ENCODE measurements at places on chromosomes 2 and 18.

DNA sequence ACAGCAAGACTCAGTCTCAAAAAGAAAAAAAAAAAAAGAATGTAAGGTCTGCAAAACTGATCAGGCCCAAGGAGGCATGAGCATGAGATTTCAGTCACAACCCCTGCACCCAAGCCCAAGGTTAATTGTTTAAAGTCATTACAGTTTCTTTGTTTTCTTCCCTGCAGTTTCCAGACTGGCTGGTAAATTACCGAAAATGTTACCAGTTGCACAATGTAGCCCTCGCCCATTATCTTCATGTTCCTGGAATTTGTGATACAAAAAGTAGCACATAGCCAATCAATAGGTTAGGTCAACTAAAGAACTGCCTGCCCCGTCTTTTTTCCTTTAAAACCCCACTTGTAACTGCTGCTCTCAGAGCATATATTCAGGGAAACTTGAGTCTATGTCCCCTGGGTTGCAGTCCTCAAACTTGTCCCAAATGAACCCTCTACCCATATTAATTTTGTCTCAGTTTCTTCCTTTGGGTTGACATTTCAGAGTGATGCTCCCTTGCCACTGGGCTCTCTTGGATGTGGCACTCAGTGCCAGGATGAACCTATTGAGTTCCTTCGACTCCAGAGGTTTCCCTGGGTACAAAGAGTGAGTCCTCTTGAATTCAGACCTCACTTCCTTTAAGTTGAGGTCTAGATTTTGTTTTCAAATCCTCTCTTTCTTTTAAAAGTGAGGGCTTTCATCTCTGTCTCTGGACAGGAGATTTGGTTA lies 216.2 kb upstream of the HS6ST1 start:
- no peak for DNase-seq

GRCh38 chr2:85430752-85431569 lies 12.4 kb downstream of the SH2D6 start:
- no peak for DNase-seq

DNA sequence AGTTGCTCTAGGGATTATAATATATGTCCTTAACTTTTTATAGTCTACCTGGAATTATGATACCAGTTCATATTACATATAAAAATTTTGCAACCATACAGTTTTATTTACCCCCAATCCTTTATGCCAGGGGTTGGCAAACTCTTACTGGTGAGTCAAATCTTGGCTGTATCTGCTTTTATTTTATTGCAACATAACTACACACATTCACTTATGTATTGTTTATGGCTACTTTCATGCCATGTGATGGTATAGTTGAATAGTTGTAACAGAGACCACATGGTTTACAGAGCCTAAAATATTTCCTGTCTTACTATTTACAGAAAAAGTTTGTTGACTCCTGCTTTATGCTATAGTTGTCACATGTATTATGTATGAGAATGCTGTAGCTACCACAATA lies 25.8 kb upstream of the DLX2 start:
- DNase-seq, result no peak

GRCh38 chr2:39433586-39434195 lies 3.4 kb downstream of the MAP4K3 start:
- DNase-seq, result no peak

DNA sequence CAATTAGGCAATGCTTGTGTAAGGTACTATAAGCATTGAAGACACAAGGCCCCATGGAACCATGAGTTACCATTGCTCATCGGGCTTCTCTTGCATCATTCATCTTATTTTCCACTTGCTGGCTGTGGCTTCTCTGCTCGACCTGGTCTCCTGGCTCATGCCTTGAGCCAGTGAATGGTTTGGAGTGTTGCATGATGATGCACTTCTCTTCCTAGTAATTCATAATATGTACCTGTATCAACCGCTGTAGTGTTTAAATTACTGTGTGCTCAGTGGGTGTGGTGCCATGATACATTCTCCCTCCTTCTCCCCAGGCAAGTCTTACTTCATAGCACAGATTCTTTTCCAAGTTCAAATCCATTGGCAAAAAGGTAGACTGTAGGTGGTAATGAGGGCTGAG lies 66.8 kb downstream of the ABCA12 start:
- DNase-seq, result no peak

DNA sequence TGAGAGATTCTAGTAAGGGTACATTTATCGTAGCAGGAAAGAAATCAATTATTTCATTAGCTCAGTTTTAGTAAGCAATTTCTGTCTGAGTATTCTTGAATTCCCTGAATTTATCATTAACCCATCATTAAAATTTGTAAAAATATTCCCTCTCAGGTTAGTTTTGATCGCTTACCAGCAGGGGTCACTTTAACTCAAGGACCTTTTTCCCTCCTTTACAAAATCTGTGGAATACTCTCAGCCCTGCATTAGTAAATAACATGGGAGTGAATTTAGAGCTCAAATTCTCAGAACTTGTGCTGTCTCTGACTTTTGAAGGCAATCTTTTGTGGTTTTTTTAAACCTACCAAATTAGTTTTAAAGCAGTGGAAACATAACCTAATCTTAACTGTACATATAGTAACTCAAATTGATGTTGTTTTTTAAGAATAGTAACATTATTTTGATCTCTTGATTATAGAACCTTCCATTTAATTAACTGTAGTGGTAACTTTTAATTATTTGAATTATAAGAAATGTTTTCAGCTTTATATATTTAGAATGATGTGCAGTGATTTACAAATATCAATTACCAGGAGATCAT lies 97.2 kb downstream of the AGPS start:
- DNase-seq, result peak; percentile 16

DNA sequence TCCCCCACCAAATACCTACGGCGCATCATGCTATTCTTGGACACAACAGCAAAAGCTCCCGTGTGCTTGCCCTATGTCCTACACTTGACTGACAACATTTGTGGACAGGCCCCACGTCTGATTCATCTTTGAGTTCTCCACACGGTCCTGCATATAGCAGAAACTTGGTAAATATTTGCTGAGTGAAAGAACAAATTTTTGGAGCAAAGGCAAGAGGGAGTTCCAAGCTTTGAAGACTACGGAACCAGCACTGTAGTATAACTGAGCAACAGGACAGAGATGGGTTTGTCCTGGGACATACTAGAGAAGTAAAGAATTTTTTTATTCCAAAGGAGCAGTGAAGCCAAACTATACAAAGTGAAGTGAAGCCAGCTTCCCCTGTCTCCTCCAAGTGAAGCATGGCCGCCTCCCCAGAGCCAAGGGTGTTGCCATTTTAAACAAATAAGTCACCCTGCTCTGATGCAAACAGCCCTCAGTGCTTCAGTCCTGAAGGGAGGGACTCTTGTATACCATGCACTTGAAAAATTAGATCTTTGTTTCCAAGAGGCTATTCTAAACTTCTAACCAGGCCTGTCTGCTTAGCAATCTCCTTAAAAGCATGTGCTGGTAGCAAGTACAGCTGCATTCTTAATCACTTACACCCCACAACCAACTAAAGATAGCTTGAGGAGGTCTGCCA lies 35.9 kb downstream of the SPRED2 start:
- peak; percentile 33 for DNase-seq

DNA sequence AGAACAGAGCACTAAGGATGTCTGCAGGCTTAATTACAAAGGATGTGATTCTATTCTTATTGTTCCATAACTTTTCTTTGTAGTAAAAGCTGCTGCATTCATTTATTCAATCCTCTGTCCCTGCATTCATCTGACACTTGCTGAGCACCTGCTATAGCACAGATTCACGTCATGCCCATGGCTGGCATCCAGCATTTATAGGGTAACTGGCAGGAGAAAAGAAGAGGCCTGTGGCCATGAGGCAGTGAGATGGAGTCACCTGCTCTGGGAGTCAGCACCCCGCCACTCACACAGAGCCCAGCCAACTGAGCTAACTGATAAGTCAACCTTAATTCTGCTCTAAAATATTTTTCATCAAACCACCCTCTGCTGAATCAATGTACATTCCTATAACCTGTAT lies 18.3 kb upstream of the CDC42EP3 start:
- no peak for DNase-seq

- no peak for DNase-seq
Observed at GRCh38 chr2:165068487-165068757, 113.1 kb upstream of the SLC38A11 start.

DNA sequence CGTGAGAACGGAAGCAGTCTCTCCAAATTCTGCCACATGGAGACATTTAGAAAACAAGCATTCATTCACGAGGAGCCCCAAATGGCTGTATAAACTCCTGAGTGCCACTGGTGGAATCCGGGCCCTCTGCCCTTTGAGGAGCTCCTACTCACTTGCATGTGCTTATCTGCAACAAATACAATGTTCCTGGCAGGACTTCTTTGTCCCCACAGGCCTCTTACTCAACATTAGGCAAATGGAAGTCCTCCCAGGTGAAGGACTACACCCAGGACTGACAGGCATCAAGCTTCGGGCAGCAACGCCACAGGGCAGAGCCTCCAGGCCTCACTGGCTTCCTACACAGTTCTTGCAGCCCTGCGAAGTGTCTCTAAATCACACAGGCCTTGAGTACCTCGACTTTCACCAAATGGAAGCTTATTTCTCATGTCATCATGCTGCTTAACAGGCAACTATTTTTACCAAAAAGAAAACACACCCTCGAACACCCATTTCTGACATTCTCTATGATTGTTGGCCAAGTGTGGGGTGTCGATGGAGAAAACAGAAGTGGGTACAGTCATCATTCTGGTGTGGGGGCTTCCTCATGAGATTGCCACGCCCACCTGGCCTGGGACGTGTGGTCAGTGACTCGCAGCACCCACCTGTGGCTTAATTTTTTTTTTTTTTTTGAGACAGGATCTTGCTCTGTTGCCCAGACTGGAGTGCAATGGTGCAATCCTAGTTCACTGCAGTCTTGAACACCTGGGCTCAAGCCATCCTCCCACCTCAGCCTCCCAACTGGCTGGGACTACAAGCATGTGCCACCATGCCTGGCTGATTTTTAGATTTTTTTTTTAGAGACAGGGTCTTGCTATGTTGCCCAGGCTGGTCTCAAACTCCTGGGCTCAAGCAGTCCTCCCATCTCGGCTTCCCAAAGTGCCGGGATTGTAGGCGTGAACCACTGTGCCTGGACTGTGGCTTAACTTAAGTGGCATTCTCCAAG lies 186.8 kb upstream of the GLI2 start:
- no peak for DNase-seq

GRCh38 chr2:84121-84520 lies 37.8 kb upstream of the FAM110C start:
- DNase-seq, result no peak

DNA sequence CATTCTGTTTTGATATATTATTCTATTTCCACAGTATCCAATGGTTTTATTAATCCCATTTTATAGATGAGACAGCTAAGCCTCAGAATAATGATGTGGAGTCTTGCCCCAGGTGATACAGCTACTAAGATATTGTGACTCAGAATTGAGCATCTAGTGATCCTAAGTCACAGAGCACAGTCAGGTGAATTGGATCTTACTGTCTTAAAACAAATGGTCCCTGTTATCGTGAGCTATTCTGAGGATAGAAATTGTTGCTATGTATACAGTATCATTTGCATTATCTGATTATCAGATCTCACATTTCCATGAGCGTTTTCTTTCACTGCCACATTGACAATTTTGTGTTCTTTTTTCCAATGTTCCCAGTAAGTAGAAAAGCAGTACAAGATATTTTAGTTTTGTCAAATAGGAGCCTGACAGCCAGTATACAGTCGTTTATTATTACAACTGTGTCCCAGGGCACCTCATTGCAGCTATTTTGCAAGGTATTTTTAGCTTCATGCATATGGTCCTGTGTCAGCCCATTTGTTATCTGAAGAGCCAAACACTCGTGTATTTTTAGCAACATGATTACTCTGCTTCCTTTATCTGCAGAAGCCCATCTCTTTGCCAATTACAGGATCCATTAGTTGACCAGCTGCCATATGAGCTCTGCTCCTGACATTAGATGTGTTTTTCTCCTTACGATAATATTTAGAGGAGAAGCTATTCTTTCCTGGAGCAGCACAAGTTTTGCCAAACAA lies 25.1 kb upstream of the SGPP2 start:
- no peak for DNase-seq

GRCh38 chr2:72759755-72760154 lies 66.1 kb downstream of the EXOC6B start:
- DNase-seq, result no peak

GRCh38 chr2:235262750-235263149 lies 231.1 kb upstream of the AGAP1 start:
- no peak for DNase-seq

- no peak for DNase-seq
Observed at GRCh38 chr18:3171631-3172030, 48.1 kb downstream of the MYOM1 start.

- DNase-seq, result no peak
Observed at GRCh38 chr2:219574484-219575311, 2.6 kb downstream of the INHA start.

- peak; percentile 75 for DNase-seq
Observed at GRCh38 chr2:46363535-46364170, 66.4 kb downstream of the EPAS1 start.

DNA sequence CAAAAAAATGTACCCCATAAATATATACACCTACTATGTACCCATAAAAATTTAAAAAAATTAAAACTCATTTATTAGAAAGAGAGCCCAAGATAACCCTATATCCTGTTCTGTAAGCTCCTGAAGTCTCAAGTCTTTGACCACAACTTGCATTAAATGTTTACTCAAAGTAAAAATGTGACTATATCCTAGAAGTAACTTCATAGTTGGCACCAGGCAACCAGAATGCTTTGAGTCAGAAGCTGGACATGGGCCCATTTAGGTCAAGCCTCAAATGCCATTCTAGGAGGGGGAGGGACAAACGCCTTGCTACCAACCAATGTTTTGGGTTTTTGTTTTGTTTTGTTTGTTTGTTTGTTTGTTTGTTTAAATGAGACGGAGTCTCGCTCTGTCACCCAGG lies 9.3 kb upstream of the TBC1D8 start:
- DNase-seq, result no peak

- no peak for DNase-seq
Observed at GRCh38 chr18:62979900-62980299, 264.6 kb downstream of the PHLPP1 start.

DNA sequence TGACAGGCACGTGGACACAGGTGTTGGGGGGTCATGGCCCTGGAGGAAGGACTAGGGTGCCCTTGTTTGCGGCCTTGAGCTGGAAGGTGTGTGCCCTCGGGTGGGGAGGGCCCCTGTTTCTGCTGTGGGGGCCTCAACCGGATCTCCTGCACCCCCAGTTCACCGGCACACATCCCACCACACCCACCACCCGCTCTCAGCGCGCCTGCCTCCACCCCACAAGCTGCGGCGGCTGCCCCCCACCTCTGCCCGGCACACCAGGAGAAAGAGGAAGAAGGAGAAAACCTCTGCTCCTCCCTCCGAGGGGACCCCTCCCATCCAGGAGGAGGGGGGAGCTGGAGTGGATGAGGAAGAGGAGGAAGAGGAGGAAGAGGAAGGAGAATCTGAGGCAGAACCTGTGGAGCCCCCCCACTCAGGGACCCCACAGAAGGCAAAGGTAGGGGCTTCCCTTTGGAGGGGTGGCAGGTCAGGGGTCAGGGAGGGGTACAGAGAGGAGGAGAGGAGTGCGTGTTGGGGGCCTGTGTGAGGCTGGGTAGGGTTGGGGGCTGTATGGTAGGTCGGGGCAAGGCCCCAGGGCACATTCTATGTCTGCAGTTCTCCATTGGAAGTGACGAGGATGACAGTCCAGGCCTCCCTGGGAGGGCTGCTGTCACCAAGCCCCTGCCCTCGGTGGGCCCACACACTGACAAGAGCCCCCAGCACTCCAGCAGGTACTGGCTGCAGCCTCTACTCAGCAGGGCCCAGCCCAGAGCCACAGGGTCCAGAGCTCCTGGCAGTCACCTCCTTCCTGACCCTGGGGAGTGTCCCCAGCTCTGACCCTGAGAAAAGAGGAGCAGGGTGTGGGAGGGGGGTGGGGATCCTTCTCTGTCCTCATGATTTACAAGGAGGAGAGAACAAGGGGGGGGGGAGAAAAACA lies 1.8 kb downstream of the SLC4A3 start:
- DNase-seq, result no peak

Data from suppressor macrophage treated with lipopolysaccharide for 1 hour (primary cell).